Mesenchymal stem cell (in vitro differentiated cells and primary cell): ENCODE measurements at places on chromosomes 12 and 14.

DNA sequence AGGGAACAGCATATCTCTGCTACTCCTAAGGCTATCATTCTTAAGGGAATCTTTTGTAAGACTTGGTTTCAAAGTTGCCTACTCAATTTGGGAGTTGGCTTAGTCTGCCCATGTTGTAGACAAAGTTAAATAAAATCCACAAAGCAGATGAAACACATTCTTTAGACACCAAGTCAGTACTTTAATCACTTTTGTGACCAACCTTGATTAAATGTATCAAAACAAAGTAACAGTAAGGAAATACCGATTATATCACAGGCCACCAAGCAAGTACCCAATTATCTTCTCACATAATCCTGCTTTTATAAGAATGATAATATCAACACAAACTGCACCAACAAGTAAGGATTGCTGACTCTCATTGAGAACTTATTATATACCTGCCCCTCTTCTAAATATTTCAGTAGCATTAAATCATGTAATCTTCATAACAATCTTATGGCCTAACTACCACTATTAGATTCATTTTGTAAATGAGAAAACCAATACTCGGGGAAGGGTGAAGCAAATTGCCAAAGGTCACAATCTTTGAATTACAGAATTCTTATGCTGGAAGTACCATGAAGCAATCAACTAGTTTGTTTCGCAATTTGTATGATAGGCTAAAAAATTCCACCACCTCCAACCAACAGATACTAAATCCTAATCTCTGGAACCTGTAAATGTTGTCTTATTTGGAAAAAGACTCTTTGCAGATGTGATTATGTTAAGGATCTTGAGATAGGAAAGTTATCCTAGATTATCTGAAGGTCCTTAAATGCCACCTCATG lies 12.6 kb upstream of the DIO2 start:
- no peak for DNase-seq

DNA sequence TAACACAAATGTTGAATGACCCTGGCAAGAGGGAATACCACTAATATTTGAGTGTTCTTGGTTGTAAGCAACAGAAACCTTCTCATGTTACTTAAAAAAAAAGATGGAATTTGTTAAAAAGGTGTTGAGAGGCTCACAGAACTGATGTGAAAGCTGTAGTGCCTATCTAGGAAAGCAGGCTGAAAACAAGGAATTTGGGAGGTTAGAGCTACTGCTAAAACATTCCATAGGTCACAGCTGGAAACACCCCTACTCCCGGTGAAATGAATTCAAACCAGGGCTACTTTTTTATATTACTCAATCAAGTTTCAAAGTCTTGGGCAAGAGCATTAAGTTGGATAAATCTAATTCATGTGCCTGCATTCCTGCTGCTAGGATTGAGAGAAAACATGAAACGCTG lies 104.1 kb downstream of the SLC35F4 start:
- DNase-seq: no peak

DNA sequence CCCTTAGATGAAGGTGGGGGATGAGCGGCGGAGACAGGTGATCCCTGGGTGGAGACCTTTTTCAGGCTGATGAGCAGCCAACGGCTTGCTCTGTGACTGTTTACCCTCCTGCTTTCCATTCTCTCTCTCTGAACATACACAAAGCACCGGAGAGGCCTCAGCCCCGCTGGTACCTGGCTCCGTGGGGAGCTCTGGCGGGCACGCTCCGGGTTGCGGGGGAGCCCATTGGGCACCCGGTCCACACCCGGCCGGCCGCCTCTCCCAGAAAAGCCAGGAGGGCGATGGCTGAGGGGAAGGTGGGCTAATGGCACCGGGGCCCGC lies 545 bp downstream of the SMARCC2 start:
- DNase-seq: no peak

GRCh38 chr14:68444449-68445168 lies 348.3 kb downstream of the ZFP36L1 start:
- DNase-seq: peak; percentile 33

- no peak for DNase-seq
These were observed 41.3 kb upstream of the SLCO1C1 start for GRCh38 chr12:20653871-20654270.

- no peak for DNase-seq
These were observed 82.8 kb downstream of the KIF26A start for GRCh38 chr14:104221071-104221625.

DNA sequence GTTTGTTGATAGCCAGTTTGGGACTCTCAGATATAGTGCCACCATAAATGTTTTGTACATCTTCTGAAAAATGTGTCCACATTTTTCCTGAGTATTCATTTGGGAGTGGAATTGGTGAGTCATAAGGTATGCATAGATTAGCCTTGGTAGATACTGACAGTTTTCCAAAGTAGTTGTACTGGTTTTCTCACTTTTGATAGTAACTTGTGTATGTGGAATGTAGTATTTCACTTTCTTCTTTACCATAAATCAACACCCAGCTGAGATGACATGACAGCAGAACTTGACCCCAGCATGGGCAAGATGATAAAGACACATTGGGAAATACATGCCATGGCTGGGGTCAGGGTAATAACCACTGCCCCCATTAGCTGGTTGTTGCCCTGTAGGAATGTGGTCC lies 5.4 kb downstream of the FBXW8 start:
- peak; percentile 40 for DNase-seq

GRCh38 chr12:113221997-113222729 lies 899 bp downstream of the TPCN1 start:
- no peak for DNase-seq

DNA sequence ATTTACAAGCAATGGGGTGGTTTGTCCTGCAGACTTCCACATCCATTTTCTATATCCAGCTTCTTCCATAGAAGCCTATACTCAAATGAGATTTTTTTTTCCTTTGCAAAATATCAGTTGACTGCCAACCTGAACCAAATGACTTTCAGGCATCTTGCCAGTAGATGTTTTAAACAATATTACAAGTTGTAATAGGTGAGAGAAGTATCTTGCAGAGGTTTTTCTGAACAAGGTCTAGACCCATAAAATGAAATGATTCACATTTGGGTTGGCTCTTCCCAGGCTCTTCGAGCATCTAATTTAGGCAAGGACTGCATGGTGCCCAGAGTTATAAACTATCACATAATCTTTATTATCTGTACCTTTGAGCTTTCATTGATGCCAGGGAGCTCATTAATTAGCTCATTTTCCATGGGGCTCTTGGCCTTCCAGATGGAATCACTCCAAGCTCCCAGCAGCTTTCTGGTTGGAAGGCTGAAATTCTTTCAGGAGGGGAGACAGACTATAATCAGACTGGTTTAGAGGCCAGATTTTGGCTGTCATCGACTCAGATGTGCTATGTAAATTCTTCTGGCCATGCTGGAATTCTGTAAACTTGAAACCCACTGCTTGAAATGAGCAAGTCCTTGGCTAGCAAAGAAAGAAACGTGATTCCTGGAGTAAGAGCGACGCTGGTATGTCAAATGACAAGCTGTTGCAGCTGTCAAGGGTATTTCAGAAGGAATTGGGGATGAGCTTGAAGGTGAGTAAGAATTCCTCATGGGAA lies 32.2 kb upstream of the DICER1 start:
- DNase-seq: no peak

- DNase-seq: peak; percentile 57
These were observed 208.2 kb downstream of the DIO2 start for GRCh38 chr14:80003138-80003537.

- peak; percentile 40 for DNase-seq
These were observed 1.7 kb downstream of the ZNF410 start for GRCh38 chr14:73888460-73888725.

- DNase-seq: peak; percentile 78
These were observed 156.7 kb downstream of the TMTC3 start for GRCh38 chr12:88298761-88299242.

- DNase-seq: peak; percentile 21
These were observed 296.7 kb downstream of the FBXL14 start for GRCh38 chr12:1297639-1298175.

DNA sequence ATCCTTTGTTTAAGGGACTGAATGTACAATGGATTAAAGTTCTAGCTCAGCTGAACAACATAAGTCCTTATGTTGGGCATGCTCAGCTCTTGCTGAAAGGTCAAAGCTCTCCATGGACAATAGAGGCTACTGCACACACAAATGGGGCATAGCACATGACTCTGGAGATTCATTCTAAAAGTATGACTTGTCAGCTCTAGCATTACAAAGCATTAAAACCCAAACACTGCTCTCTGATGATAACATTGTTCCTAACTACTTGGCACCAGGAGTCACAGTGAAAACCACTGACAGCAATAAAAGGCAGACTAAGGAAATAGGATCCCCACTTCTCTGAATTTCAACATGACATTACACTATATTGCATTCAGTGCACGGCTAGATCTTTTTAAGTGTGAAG lies 21.9 kb upstream of the FSCB start:
- DNase-seq: peak; percentile 53

- no peak for DNase-seq
These were observed 8.9 kb upstream of the C14orf132 start for GRCh38 chr14:96030108-96030760.

- DNase-seq: no peak
These were observed 4.9 kb upstream of the WIF1 start for GRCh38 chr12:65125975-65126374.

GRCh38 chr12:3661028-3661427 lies 91.9 kb downstream of the CRACR2A start:
- DNase-seq: no peak

GRCh38 chr14:53491256-53491883 lies 338.2 kb upstream of the DDHD1 start:
- DNase-seq: peak; percentile 34

DNA sequence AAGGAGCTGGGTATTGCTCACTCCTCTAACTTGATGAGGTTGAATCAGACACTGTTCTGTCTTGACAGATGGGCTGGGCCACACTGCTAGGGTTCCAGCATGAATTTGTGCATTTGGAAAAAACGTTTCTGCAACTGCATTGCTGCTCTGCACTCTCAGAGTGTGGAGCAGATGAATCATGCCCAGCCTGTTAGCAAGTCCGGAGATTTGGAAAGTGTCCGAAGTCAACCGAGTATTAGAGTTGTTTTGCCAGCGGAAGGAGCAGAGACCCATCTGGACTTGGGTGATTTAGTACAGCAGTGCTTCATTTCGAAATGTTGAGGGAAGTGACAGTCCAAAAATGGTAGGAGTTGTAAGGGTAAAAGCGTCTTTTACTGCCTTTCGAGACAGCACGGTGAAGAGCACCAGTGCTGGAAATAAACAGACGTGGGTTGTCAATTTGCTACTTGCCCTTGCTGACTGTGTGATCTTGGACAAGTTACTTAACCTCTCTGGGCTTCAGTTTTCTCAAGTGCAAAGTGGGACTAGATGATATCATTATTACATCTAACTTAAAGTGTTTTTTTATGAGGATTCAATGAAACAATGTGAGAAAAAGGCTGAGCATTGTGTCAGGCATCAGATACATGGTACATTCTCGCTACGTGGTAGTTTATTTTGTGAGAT lies 139.5 kb downstream of the CHST11 start:
- DNase-seq: peak; percentile 95

- DNase-seq: no peak
These were observed 629 bp downstream of the FAM181A start for GRCh38 chr14:93927800-93928145.

GRCh38 chr12:9327320-9327719 lies 119.1 kb upstream of the PZP start:
- no peak for DNase-seq

DNA sequence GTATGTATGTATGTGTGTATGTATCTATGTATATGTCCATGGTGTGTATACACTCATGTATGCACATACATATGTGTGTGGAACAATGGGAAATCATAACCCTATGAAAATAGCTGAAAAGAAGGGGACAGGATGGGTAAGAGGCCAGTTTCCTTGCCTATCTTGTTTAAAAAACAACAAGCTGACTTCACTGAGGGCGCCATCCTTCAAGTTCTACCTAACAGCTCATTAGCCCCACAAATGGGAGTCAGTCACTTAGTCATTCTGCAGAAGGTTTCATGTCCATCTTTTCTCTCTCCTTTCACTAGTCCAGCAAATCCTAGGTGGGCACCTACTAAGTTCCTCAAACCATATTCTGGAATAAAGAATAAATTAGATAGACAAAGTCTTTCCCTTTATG lies 14.7 kb downstream of the STON2 start:
- DNase-seq: no peak

DNA sequence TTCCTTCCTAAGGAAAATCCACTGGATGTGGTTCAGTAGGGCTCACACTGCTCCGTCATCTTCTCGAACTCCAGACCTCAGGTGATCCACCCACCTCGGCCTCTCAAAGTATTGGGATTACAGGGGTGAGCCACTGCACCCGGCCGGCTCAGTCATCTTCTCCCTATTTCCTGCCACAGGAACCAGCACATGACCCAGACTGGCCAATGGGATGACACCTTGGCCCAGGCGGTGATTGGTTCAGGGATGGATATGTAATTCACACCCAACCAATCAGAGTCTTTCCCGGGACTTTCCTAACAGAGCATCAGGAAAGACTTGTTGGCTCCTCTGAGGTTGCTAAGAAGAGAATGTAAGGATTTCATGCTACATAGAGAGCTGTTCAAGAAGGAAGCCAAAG lies 19.2 kb upstream of the C12orf76 start:
- no peak for DNase-seq

DNA sequence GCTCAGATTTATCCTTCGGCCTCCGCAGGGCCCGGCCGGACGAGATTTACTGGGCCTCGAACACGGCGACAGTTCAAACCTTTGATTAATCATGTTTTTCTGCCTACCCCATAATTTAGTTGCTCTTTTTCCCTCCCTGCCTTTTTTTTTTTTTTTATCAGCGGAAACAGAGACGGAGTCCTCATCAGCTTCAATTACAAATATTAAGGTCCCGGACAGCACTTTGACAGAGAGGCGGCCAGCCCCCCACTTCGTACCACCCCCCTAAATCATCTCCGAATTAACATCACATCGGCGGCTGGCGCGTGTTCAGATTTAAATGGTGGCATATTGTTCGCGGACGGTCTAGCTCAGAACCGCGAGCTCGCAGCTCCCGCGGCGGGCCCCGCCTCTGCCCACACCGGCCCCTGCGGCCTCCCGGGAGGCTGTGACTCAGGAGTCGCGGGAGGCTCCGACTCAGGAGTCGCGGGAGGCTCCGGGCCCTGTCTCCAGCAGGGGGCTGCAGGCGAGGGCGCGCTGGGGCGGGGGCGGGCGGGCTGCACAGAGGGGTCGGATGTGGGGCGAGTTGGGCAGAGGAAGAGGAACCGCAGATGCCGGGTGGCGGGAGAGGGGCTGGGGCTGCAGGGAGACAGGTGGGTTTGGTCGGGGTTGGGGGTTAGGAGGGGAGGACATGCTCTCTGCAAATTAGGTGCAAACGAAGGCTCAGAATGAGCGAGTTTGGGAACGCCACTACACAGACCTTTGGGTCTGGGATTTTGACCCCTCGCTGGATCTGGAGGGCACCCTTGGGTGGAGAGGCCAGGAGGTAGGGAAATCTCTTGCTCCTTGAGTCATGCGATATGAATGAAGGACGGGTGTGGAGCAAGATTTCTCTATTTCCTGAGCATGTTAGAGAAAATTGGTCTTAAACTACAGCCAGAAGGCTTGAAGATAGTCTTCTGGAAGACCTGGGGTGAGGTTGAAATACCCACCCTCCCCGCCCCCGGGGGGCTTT lies 19.6 kb upstream of the ATP5MC2 start:
- DNase-seq: peak; percentile 77

DNA sequence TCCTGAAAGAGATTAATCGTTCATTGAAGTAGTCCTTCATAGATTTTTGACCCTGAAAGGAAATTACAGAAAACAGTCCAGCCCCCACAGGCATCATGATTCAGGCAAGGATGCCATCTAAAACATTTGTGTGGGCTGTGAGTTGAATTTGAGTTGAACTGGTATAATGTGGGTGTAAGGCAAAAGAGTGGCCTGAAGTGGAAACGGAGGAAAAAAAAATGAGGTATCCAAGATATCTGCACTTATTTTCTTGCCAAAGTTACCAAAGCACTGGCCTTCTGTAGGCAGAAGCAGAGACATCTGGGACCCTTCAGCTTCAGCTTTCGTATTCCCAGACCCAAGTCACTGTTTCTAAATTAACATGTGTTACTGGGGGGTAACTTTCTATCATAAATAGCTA lies 105.1 kb upstream of the DIO2 start:
- no peak for DNase-seq
